ENCODE measurements at places on chromosomes 2 and 18.

GRCh38 chr2:878245-878930 is 72.3 kb upstream of the SNTG2 start:
- no peak for DNase-seq

DNA sequence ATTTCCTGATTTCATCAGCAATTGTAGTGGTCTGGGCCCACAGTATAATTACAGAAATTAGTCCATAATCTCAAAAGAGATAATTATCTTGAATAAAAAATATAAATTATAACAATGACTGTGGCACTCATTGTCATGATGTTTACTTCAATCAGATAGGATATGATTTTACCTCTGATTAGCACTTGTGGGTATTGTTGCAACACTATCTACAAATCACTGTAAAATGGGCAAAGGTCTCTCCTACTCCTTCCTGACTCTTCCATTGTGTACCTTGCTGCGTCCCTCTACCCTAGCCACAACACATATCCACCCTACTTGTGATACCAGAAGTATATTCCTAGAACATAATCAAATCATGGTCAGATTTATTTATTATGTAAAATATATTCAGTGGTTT is 200.9 kb upstream of the TRIB2 start:
- DNase-seq, result no peak

GRCh38 chr2:33785201-33786106 is 186.4 kb upstream of the FAM98A start:
- DNase-seq, result no peak

DNA sequence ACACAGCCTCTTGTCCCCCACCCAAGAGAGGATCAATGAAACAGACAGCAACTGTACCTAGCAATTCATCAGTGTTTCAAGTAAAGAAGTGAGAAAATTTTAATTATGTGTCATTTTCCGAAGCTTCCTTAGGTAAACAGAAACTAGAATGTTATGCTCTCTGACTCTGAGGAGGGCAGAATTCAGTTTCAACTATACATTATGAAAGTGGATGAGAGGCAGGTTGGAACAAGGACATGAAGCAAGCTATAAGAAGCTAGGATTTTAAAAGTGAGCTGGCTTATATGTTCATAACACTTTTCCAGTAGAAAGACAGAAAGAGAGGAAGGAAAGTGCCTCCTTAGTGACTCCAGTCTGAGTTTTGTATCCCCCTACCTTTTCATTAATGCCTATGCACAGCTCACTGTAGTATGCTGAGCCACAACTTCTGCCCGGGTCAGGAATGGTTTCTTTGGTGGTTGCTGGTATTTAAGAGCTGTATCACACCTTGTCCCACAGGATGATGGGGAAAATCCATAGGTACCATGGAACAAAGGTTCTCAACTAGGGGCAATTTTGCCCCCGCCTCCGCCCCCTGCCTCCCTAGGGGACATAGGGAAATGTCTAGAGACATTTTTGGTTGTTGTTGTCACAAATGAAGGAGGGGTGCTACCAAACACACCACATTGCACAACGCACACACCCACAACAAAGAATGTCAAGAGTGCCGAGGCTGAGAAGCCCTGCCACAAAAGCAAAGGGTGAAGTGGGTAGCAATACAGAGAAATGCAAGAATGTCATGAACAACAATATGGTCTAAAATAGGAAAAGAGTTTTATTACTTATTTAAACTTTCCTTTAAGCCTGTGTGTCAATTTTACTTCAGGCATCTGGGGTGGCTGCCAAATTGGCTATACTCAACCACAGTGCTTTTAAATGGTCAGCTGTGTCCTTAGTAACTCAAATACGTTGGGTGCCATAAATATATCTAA is 161.0 kb upstream of the ZFP36L2 start:
- DNase-seq, result no peak

All from dermis blood vessel endothelial cell (primary cell).